ENCODE measurements at places on chromosomes 7 and 10.

GRCh38 chr10:98617906-98618520, 171.3 kb upstream of the HPS1 start:
- no peak for DNase-seq

DNA sequence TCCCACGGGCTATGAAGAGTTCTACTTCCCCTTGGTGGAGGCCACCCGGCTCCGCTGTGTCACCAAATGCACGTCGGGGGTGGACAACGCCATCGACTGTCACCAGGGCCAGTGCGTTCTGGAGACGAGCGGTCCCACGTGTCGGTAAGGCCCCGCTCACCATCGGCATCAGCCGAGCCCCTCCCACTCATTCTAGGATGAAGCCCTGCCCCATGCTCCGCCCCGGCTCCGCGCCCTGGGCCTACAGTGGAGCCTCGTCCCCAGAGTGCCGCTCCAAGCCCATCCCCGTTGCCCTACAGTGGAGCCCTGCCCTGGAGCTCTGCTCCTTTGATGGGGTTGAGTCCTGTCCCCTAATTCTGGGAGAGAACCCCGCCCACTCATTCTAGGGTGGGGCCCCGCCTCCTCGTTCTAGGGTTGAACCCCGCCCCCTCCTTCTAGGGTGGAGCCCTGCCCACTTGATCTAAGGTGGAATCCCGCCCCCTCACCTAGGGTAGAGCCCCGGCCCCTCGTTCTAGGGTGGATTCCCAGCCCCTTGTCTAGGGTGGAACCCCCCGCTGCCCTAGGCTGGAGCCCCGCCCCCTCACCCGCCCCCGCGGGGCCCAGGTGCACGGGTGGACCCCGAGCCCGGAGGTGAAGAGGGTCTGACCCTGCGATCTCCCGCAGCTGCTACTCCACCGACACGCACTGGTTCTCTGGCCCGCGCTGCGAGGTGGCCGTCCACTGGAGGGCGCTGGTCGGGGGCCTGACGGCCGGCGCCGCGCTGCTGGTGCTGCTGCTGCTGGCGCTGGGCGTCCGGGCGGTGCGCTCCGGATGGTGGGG, 3.4 kb upstream of the MUC12 start:
- no peak for DNase-seq

GRCh38 chr10:20004087-20004523, 187.9 kb downstream of the PLXDC2 start:
- peak; percentile 61 for DNase-seq

GRCh38 chr7:120941856-120942255, 8.7 kb upstream of the ING3 start:
- no peak for DNase-seq

GRCh38 chr7:38307640-38308039, 34.2 kb upstream of the TARP start:
- DNase-seq, result peak; percentile 72

GRCh38 chr10:126350216-126350992, 37.9 kb downstream of the ADAM12 start:
- no peak for DNase-seq

DNA sequence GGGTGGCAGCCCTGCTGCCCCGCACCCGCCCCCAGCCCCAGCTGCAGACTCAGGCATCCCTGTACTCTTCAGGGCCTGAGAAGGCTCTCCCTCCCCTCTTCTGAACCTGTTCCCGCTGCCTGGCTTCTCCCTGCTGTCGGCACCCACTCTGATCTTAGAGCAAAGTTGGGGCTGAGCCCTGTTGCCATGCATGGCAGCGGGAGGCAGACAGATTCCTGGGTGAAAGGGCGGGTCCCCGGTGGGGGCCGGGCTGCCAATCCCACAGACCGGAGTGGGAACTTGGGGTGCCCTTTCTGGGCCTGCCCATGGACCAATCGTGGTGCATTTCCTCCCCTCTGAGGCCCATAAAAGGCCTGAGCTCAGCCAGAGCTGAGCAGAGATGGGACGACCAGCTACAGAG, 80.7 kb downstream of the SPDYE5 start:
- no peak for DNase-seq

GRCh38 chr7:64885520-64886240, 17.4 kb upstream of the ZNF273 start:
- DNase-seq, result no peak

- no peak for DNase-seq
Observed at GRCh38 chr7:4689151-4689550, 7.1 kb downstream of the FOXK1 start.

DNA sequence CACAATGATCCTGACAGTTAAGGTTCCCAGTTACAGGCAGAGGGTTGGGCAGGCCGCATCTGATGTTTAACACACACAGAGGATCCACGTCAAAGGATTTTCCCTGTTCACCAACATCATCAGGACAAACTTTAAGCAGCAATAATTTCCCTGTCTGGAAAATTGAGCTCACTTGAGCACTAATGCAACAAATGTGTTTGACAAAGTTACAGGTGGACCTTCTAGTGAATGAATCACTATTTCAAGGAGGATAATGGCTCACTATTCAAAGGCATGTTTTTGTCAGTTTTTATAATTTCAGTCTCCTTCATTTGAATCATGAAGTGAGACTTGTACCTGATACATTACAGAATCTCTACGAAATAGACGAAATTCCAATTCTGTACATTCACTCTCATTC, 127.3 kb downstream of the DIP2C start:
- DNase-seq, result no peak

DNA sequence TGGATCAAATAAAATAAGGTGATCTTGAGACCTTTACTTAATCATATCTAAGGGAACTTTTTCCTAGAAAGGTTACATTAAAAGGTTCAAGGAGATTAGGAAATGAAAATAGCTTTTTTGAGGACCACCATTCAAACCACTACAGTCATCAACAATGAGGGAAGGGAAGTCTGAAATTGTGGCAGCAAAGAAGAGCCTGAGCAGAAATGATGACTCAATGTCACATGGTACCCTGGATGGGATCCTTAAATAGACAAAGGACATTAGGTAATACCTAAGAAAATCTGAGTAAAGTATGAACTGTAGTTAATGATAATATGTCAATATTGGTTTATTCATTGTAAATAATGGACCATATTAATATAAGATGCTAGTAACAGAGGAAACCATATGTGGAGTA, 236.0 kb downstream of the SEMA3D start:
- DNase-seq, result peak; percentile 60

- DNase-seq, result peak; percentile 77
Observed at GRCh38 chr10:4767033-4767814, 58.8 kb upstream of the AKR1E2 start.

DNA sequence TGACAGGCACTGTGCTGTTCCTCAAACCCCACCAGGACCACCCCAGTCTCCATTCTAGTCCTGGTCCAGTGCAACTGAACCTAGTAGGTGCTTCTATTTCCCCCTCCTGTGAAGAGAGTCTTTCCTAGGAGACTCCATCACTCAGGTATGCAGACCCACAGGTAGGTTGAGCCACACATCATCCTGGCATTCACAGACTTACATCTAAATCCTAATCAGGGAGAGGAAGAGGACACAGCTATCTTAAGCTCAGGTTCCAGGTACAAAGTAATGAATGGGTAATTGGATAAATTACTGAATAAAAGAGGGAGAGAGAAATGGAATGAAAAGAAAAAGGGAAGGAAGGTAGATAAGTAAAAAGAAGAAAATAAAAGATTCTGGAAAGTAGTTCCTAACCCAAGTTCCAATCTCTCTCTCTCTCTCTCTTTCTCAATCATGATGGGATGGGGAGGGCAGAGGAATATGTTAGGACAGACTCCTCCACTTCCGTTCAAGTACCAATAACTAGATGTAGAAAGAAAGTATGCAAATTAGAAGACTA, 139.8 kb upstream of the NAMPT start:
- DNase-seq, result no peak

DNA sequence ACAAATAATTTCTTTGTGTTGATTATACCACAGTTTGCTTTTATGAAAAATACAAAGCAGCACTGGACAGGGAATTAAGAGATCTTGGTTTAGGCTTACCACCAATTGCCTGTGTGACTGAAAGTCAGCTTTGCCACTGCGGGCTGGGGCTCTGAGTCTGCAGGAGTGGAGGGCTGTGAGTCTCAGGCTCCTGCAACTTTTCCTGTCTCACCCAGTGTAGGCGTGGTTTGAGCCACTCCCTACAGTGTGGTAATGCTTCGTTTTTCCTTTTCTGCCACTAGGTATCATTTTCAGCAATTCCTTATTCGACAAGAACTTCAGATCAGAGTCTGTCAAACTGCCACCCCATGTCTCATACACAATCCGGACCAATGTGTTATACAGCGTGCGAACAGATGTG, 180.6 kb downstream of the ABCA13 start:
- DNase-seq, result peak; percentile 45

DNA sequence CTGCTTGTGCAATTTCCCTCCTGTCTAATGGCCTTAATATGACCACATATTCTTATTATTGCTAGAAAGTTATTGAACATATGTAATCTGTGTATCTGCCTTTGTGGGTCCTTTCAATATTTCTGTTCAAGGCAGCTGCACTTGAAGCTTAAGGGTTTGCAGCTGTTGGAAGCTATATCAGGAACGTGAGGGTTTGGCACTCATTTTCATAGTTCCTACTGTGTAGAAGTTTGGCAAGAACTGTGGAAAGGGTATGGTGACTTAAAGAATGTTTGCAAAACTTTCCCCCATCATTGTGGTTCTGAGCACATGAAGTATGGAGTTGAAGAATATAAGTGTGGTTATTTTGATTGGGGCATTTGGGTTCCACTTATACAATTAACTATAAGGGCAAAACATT, 144.7 kb upstream of the SEMA3A start:
- no peak for DNase-seq

DNA sequence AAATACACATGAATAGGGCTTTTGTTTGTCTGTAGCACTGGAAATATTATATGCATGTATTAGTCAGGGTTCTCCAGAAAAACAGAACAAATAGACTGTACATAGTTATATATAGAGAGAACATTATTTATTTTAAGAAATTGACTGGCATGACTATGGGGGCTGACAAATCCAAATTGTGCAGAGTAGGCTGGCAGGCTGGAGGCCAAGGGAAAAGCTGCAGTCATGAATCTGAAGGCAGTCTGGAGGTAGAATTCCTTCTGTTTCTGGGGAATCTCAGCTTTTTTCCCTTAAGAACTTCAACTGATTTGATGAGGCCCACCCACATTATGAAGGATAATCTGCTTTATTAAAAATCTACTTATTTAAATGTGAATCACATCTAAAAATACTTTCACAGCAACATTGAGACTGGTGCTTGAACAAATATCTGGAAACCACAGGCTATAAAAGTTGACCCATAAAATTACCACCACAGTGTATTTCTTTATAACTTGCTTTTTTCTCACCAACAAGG, 344.2 kb upstream of the KIAA1217 start:
- no peak for DNase-seq

- peak; percentile 43 for DNase-seq
Observed at GRCh38 chr10:34816501-34817002, 1.5 kb upstream of the PARD3 start.

DNA sequence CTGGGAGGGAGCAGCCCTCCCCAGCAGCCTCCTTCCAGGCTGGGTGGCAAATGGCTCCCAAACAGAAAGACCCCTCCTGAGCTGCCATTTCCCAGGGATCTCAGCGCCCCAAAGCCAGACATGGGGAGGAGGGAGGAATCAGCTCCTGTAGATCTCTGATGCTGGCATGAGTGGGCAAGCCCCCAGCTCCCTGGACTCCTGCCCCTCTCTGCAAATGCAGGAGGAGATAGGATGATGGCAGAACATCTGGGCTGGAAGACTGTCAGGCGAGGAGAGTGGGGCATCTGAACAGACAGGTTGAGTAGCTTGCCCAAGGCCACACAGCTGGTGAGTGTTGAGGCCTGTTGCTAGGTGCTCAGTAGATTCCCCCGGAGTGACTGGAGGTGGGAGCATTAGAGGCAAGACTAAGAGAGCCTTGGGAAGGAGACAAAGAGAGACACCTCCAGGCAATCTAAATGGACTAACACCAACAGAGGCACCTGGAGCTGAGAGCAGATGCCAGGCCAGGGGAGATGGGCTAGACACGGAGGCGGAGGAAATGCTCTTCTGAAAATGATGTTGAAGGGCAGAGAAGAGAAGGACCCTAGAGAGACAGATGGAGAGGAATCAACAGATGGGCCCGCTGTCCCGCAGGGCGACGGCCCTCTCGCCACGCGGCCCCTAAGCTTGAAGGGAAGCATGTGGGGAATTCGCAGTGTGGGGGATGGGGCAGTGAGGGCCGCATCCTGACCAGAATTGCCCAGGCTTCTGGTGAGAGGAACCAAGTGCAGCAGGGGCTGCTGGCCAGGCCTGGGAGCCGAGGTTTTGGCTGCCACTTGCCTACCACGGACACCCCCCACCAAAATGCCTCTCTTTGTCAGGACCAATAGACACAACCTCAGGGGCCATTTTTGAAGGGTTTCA, 84.8 kb upstream of the LRRC4 start:
- no peak for DNase-seq

GRCh38 chr7:150657526-150657925, 25.3 kb upstream of the GIMAP6 start:
- no peak for DNase-seq

DNA sequence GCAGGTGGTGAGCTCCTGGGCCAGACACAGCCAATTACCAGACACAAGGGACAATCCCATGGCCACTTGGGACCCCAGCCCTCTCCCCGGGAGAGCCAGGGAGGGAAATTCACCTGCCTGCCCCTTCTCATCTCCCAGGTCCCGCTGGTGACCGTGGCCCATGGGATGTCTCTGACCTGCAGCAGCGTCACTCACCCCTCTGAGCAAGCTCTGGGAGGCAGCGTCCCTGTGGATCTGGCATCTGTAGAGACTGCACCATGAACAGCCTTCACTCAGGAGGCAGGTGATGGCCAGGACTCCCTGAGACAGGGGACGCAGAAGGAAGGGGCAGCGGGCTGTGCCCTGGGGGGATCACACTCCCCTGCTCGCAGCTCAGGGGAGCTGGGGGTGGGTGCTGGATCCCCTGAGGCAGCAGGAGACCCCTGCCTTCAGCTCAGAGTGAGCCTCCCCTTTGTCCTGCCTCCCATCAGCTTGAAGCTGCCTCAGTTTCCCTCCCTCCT, 90.8 kb downstream of the FOXL3 start:
- no peak for DNase-seq

DNA sequence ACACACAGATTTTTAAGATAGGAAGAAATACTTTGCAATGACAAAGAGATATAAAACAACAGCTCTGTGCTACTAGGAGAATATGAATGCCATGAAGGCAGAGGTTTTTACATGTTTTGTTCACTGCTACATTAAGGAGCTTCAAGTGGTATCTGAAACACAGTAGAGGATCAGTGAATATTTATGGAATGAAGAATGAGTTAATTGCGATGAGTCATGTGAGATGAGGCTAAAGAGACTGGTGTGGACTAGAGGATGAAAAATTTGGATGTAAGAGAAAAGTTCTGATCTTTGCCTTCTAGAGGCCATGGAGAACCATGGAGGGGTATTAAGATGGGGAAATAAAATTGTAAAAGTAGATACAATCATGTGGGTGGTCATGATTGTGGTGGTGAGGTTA, 434.2 kb downstream of the PHTF2 start:
- DNase-seq, result no peak

DNA sequence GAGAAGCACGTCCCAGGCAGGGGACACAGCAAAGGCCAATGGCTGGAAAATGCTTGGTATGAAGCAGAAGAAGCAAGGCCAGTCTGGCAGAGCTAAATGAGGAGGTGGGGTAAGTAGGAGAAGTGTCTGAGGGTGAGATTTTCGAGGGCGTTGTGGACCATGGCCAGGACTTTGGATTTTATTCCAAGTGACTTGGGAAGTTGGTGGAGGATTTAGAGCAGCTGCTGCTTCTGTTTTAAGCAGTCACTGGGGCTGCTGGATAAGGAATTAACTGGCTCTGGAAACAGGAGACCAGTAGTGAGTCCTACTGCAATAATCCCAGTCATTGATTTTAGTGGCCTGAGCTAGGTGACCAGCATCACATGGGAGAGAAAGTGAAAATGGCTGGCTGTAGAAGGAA, 67.6 kb upstream of the GSDME start:
- no peak for DNase-seq

All from Kasumi-1 (cell line).